ENCODE measurements at places on chromosomes 4 and X.
A peak's percentile ranks its signal among the peaks of the same experiment; 100 is the strongest.

GRCh38 chr4:41728573-41728913 is 20.0 kb downstream of the PHOX2B start:
- no peak overlapping the region for H3K27ac ChIP-seq
- H3K27me3 ChIP-seq: peaks cover 43% of the 10 kb centered on the region
- DNase-seq: no peak
- H3K36me3 ChIP-seq: no peaks in the 10 kb centered on the region

- peaks cover 6% of the 10 kb centered on the region for H3K4me1 ChIP-seq
- no peaks in the 10 kb centered on the region for H3K27me3 ChIP-seq
- no peak for DNase-seq
- no peak overlapping the region for H3K27ac ChIP-seq
- H3K36me3 ChIP-seq: no peaks in the 10 kb centered on the region
These were observed 6.5 kb downstream of the SASH3 start for GRCh38 chrX:129786210-129786651.

GRCh38 chr4:186557061-186557460 is 1.7 kb upstream of the MTNR1A start:
- H3K4me1 ChIP-seq: peaks cover 19% of the 10 kb centered on the region
- no peak overlapping the region for H3K4me3 ChIP-seq
- H3K36me3 ChIP-seq: no peaks in the 10 kb centered on the region
- peaks cover 19% of the 10 kb centered on the region for H3K27me3 ChIP-seq
- DNase-seq: no peak

DNA sequence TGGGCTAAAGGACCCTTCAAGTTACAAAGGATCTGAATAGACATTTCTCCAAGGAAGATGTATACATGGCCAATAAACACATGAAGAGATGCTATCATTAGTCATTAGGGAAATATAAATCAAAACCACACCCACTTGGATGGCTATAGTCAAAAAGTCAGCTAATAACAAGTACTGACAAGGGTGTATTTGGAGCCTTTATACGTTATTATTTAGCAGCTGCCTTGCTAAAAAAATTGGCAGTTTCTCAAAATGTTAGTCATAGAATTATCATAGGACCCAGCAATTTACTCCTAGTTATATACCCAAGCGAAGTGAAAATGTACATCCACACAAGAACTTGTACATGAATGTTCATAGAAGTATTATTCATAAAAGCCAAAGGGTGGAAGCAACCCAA is 112.7 kb upstream of the DUSP21 start:
- H3K36me3 ChIP-seq: no peaks in the 10 kb centered on the region
- H3K27me3 ChIP-seq: no peaks in the 10 kb centered on the region
- H3K4me1 ChIP-seq: no peaks in the 10 kb centered on the region
- DNase-seq: no peak
- H3K27ac ChIP-seq: no peak overlapping the region

DNA sequence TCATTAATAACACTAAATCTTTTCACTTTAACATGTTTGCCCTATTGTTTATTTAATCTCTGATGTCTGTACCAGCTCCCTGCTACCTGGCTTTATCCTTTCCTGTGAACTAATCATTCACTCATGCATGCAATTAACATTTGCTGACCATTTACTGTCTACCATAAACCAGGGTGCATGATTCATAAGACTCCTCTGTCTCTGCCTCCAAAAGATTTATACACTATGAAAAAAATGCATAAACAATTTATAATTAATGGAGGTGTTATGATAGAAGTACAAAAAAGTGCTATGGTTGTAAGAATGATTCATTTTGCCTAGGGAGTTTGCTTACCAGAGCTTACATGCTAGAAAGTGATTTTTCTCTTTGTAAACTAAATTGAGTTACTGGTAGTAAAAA is 24.5 kb upstream of the CPEB2 start:
- no peaks in the 10 kb centered on the region for H3K36me3 ChIP-seq
- H3K4me3 ChIP-seq: no peak overlapping the region
- H3K4me1 ChIP-seq: peaks cover 7% of the 10 kb centered on the region

DNA sequence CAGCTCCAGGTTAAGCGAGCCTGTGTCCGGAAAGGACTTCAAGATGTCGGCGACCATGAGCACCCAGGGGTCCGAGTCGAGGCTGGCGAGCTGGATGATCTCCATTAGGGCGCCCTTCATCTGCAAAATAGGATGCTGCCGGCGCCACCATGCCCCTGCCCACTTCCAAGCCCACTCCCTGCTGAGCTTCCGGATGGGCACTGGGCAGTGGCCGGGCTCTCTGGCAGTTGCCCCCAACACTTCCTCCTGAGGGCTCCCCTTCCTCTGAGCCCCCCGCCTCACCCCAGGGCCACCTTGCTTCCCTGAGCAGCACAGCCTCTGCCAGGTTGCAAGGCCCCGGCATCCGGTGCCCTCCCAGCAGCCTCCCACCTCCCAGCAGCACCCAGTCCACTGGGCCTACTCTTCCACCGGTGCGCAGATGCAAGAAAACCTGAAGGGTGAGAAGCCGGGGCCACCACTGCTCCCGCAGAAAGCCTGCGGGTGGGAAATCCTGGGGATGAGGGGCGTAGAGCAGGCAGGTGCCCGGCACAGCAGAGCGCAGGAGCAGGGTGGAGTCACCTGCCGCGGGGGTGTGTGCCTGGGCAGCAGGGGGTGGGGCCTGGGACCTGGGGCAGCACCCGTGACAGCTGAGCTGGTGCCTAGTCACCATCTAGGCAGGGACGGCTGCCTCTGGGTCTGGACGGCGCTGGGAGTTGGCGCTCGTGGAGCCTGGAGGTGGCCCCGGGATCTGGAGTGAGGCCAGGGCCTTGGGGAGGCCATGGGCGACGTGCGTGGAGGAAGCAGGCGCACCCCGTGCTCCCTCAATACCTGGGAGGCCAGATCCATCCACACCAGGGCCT is 17.0 kb downstream of the NELFA start:
- no peak overlapping the region for H3K4me3 ChIP-seq
- H3K36me3 ChIP-seq: peaks cover 46% of the 10 kb centered on the region
- peak; percentile 69 for DNase-seq
- no peak overlapping the region for H3K27ac ChIP-seq
